Esophagus muscularis mucosa (tissue), 4 donors: ENCODE measurements at places on chromosomes 2 and 18. TPM values are rescaled to one million over a fixed set of nuclear protein-coding genes. Genes with fewer than 3 reads are reported as not detected.

Gene SCN2A
- 0.17 TPM for total RNA-seq

Gene KIF3C
- 11.9 TPM for total RNA-seq

DNA sequence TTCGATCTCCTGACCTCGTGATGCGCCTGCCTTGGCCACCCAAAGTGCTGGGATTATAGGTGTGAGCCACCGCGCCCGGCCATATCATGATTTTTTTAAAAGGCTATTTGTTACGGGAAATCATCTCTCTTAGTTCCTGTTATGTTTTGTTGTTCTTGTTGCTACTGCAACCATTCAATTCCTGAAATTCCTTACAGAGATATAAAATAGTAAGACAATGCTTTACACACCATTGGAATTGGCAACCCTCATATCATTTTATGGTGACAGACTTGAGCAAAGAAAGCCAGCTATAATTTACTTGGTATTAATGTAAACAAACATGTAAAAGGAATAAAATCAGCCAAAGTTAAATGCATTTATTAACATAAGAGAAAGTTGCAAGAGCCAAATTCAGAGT lies 163.0 kb downstream of the FIGN start:
- no peaks in the 10 kb centered on the region for H3K27me3 ChIP-seq
- H3K4me1 ChIP-seq = no peaks in the 10 kb centered on the region
- H3K36me3 ChIP-seq = no peaks in the 10 kb centered on the region
- no peak for DNase-seq
- H3K27ac ChIP-seq = no peak overlapping the region

DNA sequence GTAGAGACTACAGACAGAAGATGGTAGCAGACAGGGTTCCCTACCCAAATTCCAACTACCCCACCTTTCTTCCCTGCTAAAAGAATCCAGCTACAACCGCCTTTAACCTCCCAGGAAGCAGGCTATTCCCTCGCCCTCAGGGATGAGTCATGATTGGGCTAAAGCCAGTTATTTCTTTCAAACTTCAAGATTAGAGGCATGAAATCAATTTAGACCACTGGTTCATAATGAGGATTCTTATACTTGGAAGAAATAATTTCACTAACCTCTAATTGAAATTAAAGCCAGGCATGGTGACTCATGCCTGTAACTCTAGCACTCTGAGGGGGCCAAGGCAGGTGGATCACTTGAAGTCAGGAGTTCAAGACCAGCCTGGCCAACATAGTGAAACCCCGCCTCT lies 20.0 kb downstream of the TRIP12 start:
- peaks cover 43% of the 10 kb centered on the region for H3K4me1 ChIP-seq
- peaks cover 12% of the 10 kb centered on the region for H3K36me3 ChIP-seq
- DNase-seq = no peak
- no peak overlapping the region for H3K4me3 ChIP-seq
- no peaks in the 10 kb centered on the region for H3K27me3 ChIP-seq
- H3K27ac ChIP-seq = no peak overlapping the region

Gene ASB18
- total RNA-seq = not detected
